ENCODE measurements at places on chromosomes 2 and 18.
A peak's percentile ranks its signal among the peaks of the same experiment; 100 is the strongest.

- no peak for DNase-seq
Observed at GRCh38 chr18:48836231-48836805, 114.4 kb downstream of the SMAD7 start.

DNA sequence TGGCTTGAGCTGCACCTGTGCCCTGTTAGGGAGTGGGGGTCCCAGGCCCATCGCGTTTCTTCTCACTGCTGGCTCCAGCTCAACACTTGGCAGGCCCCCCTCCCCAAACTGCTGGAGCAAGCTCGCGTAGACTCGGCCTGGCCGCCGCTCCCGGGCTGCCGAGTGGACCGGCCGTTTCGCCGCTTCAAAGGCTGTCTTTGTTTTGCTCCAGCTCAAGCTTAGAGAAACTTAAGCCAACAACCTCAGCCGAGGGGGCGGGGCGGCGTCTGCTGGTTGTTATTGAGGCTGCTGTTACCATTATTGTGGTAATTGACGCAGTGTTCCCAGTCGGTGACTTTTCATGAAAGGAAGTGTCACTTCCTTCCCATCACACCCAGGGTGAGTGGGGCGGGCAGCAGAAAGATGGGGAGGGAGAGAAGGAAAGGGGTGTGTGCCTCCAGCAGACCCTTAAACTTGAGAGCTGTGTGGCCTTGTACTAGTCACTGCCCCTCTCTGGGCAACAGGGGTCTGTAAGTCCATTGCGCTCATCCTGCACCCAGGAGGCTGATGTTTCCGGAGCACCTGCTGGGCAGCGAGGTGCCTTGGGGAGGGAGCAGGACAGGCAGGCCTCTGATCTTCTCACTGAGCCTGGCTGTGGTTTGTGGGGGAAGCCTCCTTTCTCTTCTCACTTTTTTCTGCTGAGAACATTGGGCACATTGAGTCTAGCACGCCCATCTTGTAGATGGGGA is 2.1 kb downstream of the ARID5A start:
- DNase-seq = peak; percentile 16

- DNase-seq = no peak
Observed at GRCh38 chr2:33342705-33343104, 133.7 kb upstream of the RASGRP3 start.

GRCh38 chr18:48889981-48890762 is 60.6 kb downstream of the SMAD7 start:
- DNase-seq = no peak

- DNase-seq = no peak
Observed at GRCh38 chr18:69628774-69629359, 228.2 kb downstream of the DOK6 start.

GRCh38 chr2:3517948-3518495 is 1.3 kb downstream of the ADI1 start:
- DNase-seq = no peak

GRCh38 chr2:137048455-137048854 is 283.1 kb downstream of the THSD7B start:
- no peak for DNase-seq

DNA sequence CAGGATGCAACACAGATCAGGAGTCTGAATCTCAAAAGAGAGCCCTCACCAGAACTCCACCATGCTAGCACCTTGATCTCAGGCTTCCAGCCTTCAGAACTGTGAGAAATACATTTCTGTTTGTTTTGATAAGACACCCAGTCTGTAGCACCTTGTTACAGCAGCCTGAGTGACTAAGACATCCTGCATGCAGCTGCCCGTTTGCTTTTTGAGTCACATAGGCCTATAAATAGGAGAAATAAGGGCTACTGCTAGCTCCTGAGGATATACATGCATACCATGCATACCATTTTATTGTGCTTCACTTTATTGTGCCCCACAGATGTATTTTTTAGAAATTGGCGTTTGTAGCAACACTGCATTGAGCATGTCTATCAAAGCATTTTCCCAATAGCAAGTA is 337.8 kb downstream of the CDH2 start:
- peak; percentile 94 for DNase-seq

DNA sequence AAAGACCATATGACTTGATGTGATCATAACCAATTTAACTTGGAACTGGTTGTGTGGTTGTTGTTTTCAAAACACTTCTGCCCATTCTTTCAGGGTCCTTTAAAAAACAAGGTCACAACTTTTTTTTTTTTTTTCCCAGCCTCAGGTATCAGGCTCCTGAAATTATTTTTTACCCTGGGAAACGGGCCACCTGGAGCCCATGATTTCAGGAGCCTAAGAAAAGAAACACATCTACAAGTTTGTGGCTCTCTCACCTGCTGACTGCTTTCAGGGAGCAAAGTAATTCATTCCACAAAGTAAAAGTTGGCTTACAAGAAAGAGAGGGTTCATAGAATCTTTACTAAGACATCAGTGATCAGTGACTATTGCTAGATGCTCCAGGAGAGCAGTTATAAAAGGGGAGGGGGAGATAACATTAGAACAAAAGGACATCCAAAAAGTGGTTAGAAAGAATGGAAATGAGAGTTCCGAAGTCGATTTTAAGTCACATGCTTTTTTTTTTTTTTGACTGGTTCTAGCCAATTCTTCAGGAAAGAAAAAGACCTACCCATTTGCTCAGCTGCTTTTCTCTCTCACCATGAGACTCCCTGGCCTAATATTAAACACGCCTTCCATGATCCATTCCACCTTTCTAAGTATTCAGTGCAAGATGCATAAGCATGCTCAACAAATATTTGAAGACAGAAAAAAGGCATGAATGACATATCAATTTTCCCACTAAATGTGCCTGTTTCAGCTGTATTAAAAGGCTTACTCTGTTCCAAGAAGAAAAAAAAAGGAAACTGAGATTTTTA is 267.3 kb downstream of the LRATD1 start:
- DNase-seq = no peak

DNA sequence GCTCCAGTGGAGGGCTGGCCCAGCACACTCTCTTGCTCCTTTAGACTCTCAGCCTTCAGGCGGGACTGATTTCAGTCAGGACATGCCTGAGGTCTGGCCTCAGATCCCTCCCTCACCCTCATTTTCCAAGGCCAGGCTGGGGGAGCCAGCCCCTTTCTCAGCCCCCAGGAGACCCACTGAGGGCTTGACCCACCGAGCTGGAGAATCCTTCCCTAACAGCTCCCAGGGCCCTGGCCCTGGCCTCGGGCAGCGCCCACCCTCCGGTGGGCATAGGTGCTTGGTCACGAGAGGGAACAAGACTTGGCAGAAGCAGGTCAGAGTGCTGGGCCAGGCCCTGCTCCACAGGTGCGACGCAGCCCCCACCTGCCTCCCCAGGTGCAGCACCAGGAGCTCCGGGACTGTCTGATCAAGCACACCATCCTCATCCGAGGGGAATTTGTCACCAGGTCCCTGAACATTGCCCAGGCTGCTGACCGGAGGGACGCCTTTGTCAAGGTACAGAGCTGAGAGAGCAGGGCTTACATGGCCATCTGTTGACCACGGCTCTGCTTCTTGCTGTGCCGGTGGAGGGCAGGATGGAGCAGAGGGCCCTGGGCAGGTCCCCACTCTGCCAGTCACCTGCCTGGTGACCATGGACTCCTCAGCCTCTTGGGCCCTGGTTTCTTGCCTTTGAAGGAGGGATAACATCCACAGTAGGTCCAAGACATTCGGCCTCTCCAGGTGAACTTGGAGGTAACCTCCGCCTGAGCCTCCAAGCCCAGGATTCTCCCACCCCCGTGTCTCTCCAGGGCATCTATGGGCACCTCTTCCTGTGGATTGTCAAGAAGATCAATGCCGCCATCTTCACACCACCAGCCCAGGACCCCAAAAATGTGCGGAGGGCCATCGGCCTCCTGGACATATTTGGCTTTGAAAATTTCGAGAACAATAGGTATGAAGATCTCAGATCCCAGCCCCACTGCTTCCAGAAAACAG is 46.3 kb downstream of the MYO7B start:
- DNase-seq = no peak

- DNase-seq = no peak
Observed at GRCh38 chr2:197292619-197293018, 18.0 kb downstream of the ANKRD44 start.

DNA sequence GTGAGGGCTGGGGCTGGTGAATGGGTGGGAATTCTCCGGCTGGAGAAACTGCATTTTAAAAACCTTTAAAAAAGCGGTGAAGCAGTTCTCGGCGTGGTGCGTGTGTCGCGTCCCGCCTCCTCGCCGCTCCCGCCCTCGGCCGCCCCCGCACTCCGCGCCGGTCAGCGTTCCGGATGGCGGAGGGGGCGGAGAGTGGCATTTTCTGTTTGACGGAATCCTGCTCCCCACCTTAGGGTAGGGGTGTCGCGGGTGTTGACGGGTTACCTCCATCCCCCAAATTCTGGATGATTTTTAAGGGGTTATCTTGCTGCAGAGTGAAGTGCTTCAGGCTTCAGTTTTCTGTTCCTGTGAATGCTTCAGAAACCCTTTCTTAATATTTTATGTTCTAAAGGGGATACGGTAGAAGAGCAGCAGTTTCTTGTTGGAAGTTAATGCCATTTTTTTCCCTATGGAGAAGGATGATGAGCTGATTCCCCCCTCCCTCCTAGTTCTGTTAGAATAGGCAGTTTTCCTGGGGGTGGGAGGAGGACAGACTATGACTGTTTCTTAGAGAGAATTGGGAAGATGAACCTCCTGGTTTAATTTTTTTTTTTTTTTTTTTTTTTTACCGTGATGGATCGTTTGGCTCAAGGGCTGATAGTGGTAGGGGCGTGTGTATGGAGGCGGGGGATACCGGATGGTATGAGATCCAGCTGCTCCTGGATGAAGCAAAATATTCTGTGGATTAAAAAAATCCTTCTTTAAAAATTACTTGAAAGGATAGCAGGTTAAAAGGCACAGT is 756 bp downstream of the ABI2 start:
- peak; percentile 37 for DNase-seq

DNA sequence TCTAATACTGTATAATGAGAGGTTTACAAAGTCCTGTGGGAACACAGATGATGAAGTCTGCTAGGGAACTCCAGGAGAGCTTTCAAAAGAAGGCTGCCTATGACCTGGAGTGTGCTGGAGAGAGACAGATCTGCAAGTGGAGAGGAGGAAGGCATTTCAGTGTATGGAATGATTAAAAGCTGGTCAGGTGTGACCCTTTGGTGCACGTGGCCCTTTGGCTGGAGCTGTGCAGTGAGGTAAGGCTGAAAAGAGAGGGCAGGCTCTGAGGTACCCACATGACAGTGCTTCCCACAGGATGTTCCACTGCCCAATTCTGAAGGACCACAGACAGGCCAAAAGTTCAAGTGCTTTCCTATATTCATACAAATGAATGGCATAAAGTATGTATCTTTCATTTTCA is 157.1 kb downstream of the DYM start:
- DNase-seq = no peak

DNA sequence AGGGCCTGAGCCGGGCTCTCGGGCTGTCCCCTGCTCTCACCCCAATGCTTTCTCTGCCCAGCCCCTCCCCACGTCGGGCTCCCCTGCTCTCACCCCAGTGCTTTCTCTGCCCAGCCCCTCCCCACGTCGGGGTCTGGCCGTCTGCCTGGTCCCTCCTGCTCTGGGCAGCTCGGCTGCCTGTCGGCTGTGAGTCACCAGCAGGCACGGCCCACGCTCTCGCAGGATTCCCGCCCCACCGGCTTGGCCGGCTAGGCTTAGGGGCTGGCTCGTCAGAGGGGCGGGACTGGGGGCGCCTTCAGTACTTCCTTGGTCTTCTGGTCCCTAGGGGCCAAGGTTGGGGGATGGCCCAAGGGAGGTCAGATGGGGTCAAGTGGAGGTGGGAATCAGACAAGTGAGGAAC is 3.3 kb downstream of the BOK start:
- peak; percentile 67 for DNase-seq

- DNase-seq = no peak
Observed at GRCh38 chr2:226875438-226876225, 39.8 kb downstream of the RHBDD1 start.

- DNase-seq = no peak
Observed at GRCh38 chr2:103879101-103879500, 974.8 kb upstream of the POU3F3 start.

- DNase-seq = peak; percentile 99
Observed at GRCh38 chr2:43595603-43596412, at the start of gene THADA. Gene THADA (minus strand): TSS chr2:43596038. CDS start chr2:43592392, 3,646 bp downstream.

DNA sequence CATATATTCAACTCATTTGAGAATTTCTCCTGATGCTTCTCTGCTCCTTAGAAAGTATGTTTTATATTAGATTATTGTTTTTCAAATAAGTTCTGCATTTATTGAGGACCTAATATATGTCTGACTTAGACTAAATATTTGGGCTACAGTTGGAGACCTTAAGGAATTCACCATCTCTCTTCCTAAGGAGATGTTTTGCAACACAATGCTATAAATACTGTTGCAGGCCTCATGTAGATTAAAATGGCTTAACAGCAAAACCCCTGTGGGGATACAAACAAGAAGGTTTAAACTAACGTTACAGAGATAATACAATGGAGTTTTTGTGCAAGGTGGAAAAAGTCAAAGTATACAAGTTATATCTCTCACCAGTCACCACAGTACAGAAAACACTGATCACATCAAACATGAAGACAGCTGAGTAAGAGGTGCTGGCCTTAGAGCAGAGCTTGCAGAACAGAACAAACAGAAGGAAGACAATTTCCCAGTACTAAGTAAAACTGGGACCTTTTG is 20.1 kb upstream of the BMPR2 start:
- DNase-seq = no peak

GRCh38 chr2:201118961-201119854 is 3.2 kb downstream of the CFLAR start:
- peak; percentile 48 for DNase-seq

DNA sequence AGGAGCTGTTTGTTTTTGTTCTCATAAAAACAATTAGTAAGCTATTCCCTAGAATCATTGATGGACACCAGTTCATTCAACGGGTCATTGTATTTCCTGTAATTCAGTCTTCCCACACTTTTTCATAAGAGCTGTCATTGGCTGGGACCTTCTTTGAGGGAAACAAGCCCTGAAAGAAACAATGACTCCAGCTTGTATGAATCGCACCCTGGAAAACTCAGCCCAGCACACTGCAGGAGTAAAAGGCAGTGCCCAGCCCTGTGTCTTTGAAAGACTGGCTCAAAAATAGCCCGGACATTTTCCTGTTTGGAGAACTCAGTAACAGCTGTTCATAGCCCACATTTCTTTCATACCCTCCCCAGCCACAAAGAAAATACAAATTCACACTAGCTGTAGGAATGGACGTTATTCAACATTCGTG is 81.5 kb downstream of the NCKAP5 start:
- DNase-seq = no peak

GRCh38 chr2:128617661-128618060 is 299.0 kb upstream of the HS6ST1 start:
- no peak for DNase-seq

DNA sequence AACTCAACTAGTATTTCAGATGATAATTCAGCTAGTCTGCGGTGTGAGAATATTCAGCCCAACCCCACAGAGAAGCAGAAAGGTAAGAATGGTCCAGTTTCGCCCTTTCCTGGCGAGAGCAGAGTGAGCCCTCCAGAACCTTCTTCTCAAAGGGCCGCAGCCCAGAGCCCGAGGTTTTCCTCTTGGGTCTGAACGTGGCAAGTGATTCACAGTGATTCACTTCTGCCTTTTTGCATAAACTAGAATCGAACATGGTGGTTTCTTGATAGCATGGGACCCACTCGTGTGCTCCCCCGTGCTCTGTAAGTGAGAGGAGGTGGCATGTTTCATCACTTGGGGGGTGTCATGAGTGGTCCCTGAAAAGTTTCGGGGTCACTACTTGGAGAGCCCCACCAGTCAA is 24.2 kb downstream of the TRAF3IP1 start:
- no peak for DNase-seq

GRCh38 chr18:24019641-24020331 is 5.2 kb downstream of the TTC39C start:
- DNase-seq = peak; percentile 31

Measured in fibroblast of skin of right biceps (primary cell).